ENCODE measurements at places on chromosomes 12 and 14. TPM values are rescaled to one million over a fixed set of nuclear protein-coding genes. Genes with fewer than 3 reads are reported as not detected.

GPR162 gene
- total RNA-seq, result 2.6 TPM

RGS6 gene
- not detected for total RNA-seq

HHIPL1 gene
- total RNA-seq, result 3.9 TPM

GRCh38 chr14:80535171-80535570 is 323.9 kb upstream of the DIO2 start:
- peak; percentile 23 for DNase-seq

DNA sequence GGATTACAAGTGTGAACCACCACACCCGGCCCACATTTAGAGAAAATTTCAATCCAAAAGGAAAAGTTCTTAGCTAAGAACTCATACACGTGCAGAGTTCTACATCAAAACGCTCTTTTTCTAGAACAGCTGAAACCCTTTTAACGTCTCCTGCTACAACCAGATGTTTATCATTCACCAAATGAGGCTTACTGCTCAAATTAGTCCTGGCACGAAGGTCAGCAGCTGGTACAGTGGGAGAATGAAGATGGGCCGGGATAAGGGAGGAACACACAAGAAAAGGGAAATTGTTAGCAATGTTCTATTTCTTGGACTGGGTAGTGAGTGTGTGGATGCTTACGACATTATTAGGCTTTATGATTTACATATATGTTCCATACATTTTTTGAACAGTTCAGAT is 37.2 kb downstream of the PRKAB1 start:
- no peak for DNase-seq

PRH2 gene
- 0.32 TPM for total RNA-seq

DNA sequence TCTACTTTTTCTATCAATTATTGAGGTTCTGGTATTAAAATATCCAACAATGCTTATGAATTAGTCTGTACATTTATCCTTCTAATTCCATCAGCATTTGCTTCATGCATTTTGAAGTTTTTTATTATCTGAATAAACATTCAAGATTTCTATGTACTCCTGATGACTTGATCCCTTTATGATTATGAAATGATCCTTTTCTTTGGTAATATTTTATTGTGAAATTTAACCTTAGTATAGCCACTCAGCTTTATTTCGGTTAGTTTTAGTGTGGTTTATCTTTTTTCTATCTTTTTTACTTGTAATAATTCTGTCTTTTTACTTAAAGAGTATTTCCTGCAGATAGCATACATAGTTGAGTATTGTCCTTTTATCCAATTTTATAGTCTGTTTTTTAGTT is 106.6 kb downstream of the SNAPC1 start:
- DNase-seq, result no peak

DNA sequence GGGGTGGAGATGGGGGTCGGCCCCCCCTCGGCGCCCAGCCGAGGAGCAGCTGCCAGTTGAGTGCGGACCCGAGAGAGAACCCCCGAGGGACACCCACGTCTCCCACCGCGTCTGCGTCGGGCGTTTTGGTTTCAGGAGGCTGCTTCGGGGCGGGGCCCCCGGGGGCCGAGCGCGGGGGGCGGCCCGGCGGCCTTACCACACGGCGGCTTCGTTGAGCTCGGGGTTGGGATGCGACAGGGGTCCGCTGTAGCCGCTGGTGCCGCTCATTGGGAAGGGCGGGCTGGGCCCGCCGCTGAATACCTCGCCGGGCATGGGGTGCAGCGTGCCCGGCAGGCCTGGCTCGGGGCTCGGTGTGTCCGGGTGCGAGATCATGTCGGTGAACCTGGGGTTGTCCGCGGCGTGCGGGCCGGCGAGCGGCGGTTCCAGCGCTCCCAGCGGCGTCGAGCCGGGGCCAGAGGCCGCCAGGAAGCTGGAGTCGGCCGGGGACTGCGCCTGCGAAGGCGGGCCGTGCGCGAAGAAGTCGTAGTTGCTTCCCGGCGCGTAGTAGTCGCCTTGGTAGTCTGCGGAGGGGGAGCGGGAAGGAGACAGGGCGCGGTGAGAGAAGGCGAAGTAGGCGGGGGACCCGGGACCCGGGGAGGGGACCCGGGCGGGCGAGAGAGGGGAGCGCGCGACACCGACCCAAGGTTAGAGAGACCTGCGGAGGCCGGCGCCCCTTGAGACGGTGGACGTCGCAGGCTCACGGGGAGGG is 8.5 kb downstream of the LHX5 start:
- DNase-seq, result no peak

- peak; percentile 41 for DNase-seq
Measured at GRCh38 chr14:64187331-64187730, 106.8 kb downstream of the ESR2 start.

NPFF gene
- total RNA-seq, result not detected

CLECL1 gene
- total RNA-seq, result not detected

GRCh38 chr14:75794615-75795038 is 133.6 kb downstream of the TTLL5 start:
- peak; percentile 82 for DNase-seq

DNA sequence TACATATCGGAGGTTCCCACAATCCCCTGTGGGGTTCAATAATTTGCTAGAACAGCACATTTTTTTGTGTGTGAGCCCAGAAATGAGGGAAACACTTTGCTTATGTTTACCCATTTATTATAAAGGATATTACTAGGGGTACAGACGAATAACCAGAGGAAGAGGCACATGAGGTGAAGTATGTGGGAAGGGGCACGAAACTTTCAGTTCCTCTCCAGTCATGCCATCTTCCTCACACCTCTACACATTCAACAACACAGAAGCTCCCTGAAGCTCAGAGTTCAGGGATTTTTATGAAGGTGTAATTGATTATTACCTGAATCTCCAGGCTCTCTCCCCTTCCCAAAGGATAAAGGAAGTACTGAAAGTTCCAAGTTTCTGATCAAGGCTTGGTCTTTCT is 30.2 kb upstream of the DYRK2 start:
- no peak for DNase-seq
